Stimulated activated naive CD4-positive, alpha-beta T cell (primary cell): ENCODE measurements at places on chromosomes 11 and 22.

DNA sequence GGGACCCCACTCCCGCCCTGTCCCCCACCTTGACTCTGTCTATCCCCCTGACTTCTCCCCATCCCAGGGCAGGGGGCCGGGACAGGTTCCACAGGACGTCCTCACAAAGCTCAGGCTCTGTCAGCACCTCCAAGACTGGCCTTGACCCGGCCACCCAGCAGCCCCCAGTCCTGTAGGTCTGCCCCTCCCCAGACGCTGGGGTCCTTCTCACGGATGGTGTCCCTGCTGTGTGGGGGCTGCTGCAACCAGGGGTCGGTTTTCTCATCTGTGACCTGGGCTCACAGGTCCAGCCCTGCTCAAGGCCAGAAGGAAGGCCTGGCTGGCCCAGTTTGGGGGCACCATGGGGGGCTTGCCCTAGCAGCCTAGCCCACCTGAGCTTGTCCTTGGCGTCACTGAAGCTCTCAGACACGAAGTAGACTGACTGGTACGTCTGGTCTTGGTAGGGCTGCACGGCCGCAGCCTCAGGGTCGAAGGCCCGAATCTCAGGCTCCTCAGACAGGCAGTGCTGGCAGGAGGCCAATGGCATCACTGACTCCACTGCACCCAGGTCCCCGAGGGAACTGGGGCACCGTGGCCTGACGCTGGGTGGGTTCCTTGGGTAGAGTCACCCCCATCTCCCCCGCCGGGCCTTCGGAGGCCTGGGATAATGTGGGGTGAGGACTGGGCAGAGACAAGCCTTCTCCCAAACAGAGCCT, 4.0 kb upstream of the INS start:
- DNase-seq, result no peak

DNA sequence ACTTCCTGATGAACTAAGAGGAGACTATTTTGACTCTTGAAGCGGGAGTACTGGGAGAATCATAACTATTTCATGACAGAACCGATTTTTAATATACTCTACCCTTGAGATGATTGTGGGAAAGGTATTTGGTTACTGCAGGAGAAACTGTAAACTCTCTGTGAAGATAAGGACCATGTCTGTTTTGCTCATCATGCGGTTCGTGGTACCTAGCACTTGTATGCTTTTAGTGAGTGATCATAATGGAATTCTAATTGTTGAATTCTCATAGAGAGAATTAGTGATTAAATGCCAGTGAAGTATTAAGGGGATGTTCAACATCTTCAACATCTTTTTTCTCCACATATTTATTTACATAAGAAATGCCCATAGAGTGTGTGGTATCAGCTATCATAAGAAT, 11.4 kb downstream of the AASDHPPT start:
- no peak for DNase-seq

GRCh38 chr22:48263431-48263765, 1500.9 kb downstream of the TBC1D22A start:
- DNase-seq, result no peak

GRCh38 chr11:112195951-112196351, 20.6 kb downstream of the BCO2 start:
- DNase-seq, result no peak

DNA sequence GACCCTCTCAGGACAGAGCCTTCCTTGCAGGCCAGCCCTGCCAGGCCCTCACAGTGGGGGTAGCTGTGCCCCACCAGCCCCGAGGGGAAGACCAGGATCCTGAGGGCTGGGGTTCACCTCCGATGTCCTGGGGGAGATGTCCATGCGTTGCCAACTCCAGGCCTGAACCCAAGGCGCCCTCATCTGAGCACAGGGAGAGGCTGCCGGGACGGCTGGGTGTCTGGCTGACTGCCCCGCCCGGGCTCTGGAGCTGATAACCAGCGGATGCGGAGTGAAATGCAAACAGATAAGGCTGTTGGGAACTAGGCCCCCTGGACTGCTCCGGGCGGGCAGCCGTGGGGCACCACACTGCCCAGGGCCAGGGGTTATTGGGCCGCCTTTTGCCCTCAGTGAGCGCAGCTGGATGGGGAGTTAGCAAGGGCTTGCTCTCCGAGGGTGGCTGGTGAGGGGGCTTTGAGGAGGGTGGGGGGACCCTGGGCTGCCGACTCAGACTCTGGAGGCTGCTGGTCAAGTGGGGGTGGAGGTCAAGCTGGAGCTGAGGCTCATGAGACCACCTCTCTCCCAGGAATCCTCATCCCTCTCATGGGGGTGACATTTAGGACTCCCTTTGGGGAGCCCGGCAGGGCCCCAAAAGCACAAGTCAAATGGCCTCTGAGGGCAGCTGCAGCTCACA, 5.6 kb upstream of the MUC6 start:
- no peak for DNase-seq

- no peak for DNase-seq
Observed at GRCh38 chr11:118914987-118915386, 10.7 kb downstream of the BCL9L start.

GRCh38 chr11:29676993-29677392, 339.8 kb downstream of the KCNA4 start:
- DNase-seq, result no peak
